ENCODE measurements at places on chromosomes 7 and 10. TPM values are rescaled to one million over a fixed set of nuclear protein-coding genes. Genes with fewer than 3 reads are reported as not detected.
A peak's percentile ranks its signal among the peaks of the same experiment; 100 is the strongest.

TSPAN15 gene
- total RNA-seq: 1.5 TPM

FAM13C gene
- 19.0 TPM for total RNA-seq

OR2F1 gene
- not detected for total RNA-seq

- no peak for DNase-seq
Measured at GRCh38 chr7:34224281-34224680, 318.9 kb downstream of the BMPER start.

DNA sequence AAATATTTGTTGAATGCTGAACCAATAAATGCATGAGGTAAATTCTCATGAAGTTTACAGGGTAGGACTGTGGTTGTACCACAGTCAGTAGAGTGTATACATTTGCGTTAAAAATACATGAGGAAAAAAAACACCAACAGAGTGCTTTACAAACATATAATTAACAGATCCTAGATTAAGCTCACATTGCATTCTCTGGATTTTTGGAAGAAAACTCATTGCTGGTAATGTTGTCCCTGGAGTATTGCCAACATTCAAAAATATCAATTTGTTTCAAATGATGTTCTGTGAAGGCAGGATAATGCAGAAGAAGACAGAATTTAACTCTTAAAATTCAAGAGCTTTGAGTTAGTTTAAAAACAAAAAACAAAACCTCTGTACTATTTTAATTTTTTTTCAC, 95.5 kb downstream of the MBL2 start:
- peak; percentile 45 for DNase-seq

Data from LHCN-M2 (cell line).